Activated CD8-positive, alpha-beta T cell treated with anti-CD3 and anti-CD28 coated beads for 36 hours (primary cell): ENCODE measurements at places on chromosomes 4 and X. TPM values are rescaled to one million over a fixed set of nuclear protein-coding genes. Genes with fewer than 3 reads are reported as not detected.

GRCh38 chrX:120464411-120464810 is 4.7 kb downstream of the LAMP2 start:
- peaks cover 30% of the 10 kb centered on the region for H3K4me1 ChIP-seq
- H3K36me3 ChIP-seq = peaks cover 1% of the 10 kb centered on the region
- no peak overlapping the region for H3K27ac ChIP-seq
- no peak for DNase-seq
- H3K27me3 ChIP-seq = no peaks in the 10 kb centered on the region
- no peak overlapping the region for H3K4me3 ChIP-seq

- no peaks in the 10 kb centered on the region for H3K27me3 ChIP-seq
- H3K4me1 ChIP-seq = no peaks in the 10 kb centered on the region
- H3K4me3 ChIP-seq = no peak overlapping the region
- no peak overlapping the region for H3K27ac ChIP-seq
- H3K36me3 ChIP-seq = no peaks in the 10 kb centered on the region
Observed at GRCh38 chr4:86156531-86156930, 203.3 kb downstream of the MAPK10 start.

Gene PDE6B
- total RNA-seq = 11.4 TPM

- H3K4me3 ChIP-seq = no peak overlapping the region
- H3K27ac ChIP-seq = no peak overlapping the region
- no peaks in the 10 kb centered on the region for H3K27me3 ChIP-seq
- no peak for DNase-seq
Observed at GRCh38 chr4:138749303-138749702, 266.3 kb upstream of the NOCT start.

Gene HMGB3
- total RNA-seq = 24.5 TPM

Gene CLNK
- 0.18 TPM for total RNA-seq

DNA sequence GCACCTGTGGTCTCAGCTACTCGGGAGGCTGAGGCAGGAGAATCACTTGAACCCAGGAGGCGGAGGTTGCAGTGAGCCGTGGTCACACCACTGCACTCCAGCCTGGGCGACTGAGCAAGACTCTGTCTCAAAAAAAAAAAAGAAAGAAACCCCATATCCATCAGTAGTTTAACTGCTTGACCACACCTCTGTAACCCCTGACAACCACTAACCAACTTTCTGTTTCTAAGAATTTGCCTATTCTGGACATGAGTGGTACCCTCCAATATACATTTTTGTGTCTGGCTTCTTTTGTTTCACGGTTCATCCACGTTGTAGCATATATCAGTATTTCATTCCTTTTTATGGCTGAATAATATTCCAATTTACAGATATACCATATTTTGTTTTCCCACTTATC is 9.1 kb downstream of the PPAT start:
- DNase-seq = no peak
- no peak overlapping the region for H3K4me3 ChIP-seq
- H3K27ac ChIP-seq = no peak overlapping the region
- peaks cover 14% of the 10 kb centered on the region for H3K36me3 ChIP-seq

DNA sequence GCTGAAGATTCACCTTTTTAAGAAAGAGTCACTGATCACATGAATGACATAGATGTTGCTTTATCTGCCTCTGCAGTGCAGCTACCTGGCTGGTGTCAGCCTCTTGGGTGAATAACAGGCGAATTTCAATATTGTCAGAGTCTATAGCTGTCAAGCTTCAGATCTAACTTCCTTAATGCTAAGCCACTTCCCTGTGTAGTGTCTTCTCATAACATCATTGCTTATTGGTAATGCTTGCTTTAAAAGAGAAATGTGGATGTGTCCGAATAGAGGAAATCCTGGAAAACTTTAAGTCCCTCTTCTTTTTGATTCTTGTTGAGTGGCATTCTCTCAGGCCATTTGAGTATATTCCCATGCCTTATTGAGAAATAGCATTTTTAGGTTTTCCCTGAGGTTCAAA is 7.3 kb upstream of the IGFBP7 start:
- H3K27ac ChIP-seq = no peak overlapping the region
- no peaks in the 10 kb centered on the region for H3K36me3 ChIP-seq

GRCh38 chr4:52036886-52037530 is 1.1 kb downstream of the SGCB start:
- DNase-seq = no peak
- no peaks in the 10 kb centered on the region for H3K36me3 ChIP-seq
- peaks cover 13% of the 10 kb centered on the region for H3K27me3 ChIP-seq
- H3K4me3 ChIP-seq = peak overlapping the region; percentile 80
